ENCODE measurements at places on chromosomes 3 and 15.
A peak's percentile ranks its signal among the peaks of the same experiment; 100 is the strongest.

DNA sequence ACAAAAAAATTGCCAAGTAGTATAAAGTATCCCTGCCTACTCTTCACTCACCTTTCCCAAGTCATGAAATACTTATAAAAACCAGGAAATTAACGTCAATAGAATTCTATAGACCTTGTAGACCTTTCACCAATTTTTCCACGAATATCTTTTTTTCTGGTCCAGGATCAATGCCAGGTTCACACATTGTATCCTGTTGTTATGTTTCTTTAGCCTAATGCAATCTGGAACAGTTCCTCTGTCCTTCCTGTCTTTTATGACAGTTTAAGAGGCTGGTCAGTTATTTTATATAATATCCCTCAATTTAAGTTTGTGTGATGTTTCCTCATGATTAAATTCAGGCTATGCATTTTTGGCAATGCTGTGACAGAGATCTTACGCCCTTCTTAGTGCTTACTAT lies 63.2 kb upstream of the MAGI1 start:
- DNase-seq, result no peak

DNA sequence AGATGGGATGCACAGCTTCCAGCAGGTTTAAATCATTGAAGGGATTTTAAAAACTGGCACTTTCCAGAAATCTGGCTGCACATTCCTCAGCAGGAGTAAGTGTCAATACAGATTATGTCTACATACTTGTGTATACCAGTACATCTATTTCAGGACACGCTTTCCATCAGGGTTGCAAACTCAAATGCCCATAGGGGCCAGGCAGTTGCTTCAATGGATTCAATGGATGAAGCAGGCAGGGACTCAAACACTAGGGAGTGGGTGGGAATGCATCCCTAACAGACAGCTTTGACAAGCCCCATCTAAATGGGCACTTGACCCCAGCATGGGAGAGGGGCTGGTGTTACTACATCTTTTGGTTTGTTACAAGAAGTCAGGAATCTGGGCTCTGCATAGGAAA lies 136.8 kb downstream of the FOXP1 start:
- no peak for DNase-seq

- peak; percentile 8 for DNase-seq
Observed at GRCh38 chr3:24963762-24964625, 464.1 kb upstream of the RARB start.

DNA sequence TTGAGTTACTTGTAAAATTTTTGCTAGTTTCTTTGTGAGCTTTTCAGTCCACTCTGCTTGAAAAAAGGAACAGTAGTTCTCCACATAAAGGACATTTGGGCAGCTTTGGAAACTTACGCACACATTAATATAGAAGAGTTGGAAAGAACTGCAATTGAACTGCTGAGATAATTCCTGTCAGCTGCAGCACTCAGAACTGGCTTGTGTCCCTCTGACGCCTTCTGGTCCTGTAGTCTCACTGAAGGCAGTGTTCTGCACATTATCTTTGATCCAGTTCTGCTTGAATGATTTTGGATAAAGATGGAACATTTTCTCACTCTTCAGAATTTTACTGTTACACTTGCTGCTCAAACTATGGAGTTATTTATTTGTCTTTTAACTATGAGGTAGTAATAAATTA lies 901.9 kb downstream of the OTOL1 start:
- DNase-seq, result no peak

DNA sequence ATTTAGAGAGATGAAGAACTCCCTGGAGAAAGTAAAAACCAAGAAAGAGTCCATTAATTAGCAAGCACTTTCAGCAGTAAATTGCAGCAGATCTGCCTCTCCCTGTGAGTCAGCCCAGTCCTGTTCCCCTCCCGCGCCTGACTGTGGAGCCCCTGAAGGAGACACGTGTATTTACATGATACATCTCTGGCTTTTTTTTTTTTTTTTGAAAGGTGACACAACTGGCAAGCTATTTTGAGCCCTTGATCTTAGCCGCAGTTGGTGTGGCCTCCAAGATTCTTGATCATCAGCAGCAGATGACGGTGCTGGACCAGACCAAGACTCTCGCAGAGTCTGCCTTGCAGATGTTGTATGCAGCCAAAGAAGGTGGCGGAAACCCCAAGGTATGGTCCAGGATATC lies 271.8 kb upstream of the TPM1 start:
- DNase-seq, result peak; percentile 86

DNA sequence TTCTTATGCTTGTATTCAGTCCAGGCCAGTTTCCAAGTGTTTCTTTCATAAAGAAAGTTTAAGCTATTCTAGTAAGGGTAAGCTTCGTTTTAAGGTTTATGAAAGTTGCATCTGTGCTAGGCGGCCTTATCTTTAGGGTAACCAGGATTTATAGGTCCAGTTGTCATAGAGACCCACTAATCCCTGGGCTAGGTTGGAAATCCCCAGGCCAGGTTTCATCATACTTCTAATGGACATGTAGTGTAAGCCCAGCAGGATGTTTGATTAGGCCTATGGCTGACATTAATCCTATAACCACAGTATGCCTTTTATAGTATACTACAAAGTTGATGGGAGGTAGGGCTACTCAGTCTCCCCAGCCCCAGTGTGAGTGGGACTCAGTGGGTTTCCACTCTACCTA lies 312.4 kb downstream of the CACNA2D3 start:
- DNase-seq, result no peak

DNA sequence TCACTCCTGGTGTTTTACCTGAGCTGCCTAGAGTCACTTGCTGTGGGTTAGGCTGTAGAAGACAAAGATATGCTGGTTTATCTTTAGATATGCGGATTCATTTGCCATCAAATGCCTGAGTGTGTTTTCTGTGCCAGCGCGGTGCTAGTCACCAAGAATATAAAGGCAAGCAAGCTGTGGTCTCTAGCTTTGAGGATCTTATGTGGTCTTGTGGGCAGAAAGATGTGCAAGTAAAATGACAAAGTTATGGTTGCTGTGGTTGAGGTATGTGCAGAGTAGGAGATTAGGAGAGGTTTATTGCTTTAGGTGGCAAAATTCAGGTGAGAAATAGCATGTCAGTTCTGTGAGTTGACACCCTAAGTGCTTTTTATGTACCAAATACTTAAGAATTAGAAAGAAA lies 94.2 kb downstream of the CGNL1 start:
- no peak for DNase-seq

- DNase-seq, result no peak
Observed at GRCh38 chr3:102883515-102883914, 448.7 kb downstream of the ZPLD1 start.

GRCh38 chr3:80677796-80678195 lies 910.0 kb upstream of the ROBO1 start:
- DNase-seq, result peak; percentile 0

DNA sequence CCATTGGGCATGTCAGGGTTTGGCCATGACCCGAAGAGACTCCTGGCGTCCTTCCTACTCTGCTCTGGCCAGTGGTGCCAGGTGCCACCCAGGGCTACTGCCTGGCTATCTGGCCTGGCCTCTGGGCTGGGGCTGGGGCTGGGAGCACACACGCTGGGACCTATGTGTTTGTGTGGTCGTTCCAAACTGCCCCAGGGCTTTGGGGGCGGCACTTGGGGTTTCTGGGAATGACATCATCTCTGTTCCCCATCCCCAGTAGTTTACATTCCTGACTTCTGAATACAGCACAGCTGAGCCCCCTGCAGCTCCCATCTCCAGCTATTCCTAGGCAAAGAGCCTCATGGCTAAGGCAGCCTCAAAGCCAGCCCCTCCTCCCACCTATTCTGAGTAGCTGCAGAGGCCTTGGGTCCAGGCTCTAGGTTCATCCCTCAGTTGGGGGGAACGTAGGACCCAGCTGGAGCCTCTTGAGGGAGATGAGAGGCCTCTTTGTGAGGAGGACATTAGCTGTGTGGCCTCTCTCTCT lies 24.3 kb downstream of the PLEKHO2 start:
- peak; percentile 90 for DNase-seq

GRCh38 chr3:65334045-65334665 lies 646.4 kb upstream of the ADAMTS9 start:
- peak; percentile 9 for DNase-seq

GRCh38 chr3:179036626-179037300 lies 34.8 kb downstream of the ZMAT3 start:
- peak; percentile 66 for DNase-seq

DNA sequence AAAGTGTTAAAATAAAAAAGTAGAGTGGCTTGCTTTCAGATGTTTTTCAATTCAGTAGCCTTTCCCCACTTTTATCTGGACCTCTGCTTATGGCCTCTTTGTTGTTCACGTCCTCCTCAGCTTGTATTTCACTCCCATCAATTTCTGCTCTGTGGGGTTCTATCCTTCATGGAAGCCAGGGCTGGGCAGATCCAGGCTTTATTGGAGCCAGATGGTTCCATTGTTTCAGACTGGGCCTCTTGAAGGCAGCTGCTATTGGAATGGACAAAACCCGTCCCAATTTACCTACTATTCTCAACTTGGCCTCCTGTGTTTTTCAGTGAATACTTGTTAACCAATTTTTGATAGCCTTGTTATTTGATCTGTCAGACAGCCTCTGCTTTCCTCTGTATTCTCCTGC lies 10.9 kb upstream of the AADACL2 start:
- DNase-seq, result no peak

DNA sequence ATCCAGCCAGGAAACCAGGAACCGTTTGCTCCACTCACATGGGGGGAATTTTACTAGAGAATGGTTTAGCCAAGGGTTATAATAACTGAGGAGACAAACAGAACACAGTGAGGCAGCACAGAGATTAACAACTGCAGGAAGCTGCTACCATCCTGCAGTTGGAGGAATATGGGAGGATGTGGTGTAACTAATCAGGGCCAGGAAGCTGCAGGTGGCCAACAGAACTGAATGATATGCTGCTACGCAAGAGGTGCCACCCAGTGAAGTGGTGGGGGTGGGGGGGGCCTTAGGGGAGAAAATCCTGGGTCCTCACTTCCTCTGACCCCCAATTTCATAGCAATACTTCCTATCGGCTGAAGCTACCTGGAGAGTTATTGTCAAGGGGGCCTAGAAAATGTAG lies 306.4 kb upstream of the STT3B start:
- no peak for DNase-seq

DNA sequence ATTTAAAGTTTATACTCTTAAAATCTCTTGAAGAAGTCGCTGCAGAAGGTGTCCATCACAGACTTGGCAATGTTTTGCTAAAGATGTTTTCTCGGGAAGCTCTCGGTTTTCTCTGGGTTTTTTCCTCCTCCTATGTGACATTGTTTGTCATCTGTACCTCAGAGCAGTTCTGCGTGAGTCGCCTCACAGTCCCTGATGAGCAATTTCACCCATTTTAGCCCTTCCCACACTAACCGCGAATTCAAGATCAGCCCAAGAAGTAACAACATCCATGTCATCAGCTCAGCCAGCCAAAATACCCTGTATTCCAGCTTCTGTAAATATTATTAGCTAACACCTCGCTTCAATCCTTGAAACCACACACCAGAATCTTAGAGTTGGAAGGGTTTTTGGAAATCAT lies 224.3 kb upstream of the SETMAR start:
- no peak for DNase-seq

DNA sequence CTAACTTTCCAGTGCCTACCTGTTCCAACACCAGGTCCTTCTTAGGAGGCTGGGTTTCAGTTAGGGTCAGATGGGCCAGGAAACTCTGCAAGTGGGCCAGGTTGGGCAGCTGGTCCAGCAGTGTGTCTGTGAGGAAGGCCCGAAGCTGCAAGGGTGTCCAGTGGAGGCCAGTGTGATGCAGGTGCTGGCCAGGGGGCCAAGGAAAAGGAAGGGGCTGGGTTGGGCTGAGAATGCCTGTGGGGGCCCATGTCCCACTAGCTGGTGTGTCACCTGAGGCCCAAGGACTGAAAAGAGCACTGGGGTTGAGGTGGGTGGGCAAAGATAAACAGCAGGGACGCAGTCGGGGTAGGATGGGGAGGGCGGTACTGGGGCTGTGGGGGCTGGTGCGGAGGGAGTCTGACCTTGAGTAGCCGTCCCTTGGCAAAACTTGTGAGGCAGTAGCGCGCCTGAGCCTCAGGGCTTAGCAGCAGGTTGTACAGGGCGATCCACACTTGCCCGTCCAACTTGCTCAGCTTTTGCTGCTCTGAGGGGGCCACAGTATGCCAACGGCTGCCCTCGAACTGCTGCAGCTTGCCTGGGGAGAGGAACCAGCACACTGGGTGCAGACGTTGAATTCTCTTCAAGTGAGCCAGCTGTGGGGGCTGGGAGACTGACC lies 1.5 kb upstream of the RASSF1 start:
- DNase-seq, result no peak

- DNase-seq, result peak; percentile 63
Observed at GRCh38 chr3:131216801-131217200, 164.8 kb upstream of the NUDT16 start.
